Right renal pelvis (tissue), 4 donors: ENCODE measurements at places on chromosomes 4 and X.

DNA sequence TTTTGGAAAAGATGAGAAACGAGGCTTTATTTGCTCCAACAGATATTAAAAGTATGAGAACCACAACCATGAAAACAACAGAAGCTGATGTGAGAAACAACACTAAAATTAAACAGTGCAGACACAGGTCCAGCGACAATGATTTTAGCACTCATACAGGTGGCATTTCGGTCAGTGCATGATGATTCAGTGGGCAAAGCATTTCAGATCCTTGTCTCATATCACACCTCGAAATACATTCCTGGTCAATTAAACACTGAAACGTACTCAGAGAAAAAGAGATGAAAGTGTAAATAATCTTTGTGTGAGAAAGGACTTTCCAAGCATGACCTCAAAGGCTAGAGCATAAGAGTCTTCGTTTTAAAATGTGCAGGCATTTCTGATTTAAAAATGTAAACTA is 85.2 kb downstream of the ACOX3 start:
- DNase-seq: no peak

DNA sequence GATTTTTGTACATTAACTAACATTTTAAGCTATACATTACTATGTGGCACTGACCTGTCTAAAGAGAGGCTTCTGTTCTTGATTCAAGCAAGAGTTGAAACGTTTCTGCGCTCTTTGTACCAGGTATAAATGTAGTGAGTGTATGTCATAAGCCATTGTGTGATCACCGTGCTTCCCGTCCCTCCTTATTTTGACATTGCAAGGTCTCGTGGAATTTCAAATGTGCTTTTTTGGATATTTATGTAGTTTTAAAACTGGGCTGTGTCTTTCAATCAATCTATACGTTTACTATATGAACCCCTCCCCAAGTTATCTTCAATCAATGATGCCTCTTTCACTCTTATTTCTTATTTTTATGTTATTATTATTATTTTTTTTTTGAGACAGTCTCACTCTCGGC is at the start of gene KLHL15:
KLHL15 (minus strand) TSS at position 101 of the 400 bp plus-strand sequence. CDS start 20,493 bp downstream, outside the sequence.
- DNase-seq: no peak

DNA sequence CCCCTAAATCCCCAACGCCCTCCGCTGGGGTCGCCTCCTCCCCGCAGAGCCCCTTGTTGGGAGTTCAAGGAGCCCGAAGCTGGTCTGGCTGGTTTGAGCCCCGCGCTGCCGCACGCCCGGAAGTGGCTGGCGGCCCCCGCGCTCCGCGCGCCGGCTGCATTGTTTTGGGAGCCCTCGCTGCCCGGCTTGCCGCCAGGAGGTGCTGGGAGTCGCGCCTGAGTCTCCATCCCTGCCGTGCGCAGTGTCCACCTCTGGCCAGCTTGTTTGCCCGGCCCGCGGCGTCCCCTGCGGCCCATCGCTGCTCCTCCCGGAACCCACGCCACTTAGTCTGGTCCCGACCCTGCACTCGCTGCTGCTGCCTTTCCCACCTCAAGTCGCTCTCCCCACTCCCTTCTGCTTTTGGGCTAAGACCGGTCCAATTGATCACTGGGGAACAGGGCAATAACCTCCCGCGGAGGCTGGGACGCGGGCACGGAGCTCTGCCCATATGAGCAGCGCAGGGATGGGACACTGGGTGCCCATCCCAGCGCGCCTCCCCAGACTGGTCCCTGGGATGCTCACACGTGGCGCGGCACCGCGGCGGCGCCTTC is 2.2 kb upstream of the SFRP2 start:
- no peak for DNase-seq

DNA sequence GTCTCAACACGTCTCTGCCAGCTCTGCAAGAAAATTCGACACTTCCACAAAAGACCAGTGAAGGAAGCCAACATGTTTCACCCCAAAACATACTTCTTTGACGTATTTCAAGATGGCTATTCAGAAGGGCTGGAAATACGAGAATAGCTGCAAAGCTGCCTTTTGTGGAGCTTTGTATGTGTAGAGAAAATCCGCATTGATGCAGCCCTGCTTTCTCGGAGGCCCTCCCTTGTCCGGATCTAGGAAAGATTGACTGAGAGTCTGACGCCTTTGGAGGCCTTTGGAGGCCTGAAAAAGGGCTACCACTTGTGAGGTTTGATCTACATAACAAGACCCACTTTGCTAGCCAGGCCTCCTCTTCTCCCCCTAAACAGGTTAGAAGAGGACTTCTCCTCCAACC is 12.2 kb downstream of the SAT1 start:
- no peak for DNase-seq

DNA sequence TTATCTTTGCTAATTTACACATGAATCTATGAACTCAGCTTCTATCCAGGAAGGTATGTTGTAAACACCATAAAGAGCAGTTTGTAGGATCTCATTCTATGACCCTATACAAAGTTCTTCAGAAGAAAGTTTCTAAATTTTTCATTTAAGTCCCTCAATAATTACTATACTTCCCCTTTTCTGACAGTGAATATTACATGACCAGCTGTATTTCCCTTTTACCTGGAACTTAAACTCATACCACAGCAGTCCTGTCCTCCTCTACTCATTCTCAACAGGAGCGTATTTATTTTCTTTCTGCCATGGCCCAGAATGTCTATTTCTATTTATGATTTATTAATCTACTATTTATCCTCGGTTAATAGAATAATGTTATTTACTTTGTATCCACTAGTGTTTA is 15.8 kb downstream of the RASGEF1B start:
- no peak for DNase-seq

- no peak for DNase-seq
Observed at GRCh38 chr4:68152411-68152810, 22.7 kb upstream of the TMPRSS11F start.

- DNase-seq: no peak
Observed at GRCh38 chrX:13080128-13080795, 35.8 kb upstream of the FAM9C start.
